C1 segment of cervical spinal cord (tissue), 14 donors: ENCODE measurements at places on chromosomes 12 and 14.

- no peak for DNase-seq
Measured at GRCh38 chr12:24034160-24034559, 84.7 kb upstream of the SOX5 start.

DNA sequence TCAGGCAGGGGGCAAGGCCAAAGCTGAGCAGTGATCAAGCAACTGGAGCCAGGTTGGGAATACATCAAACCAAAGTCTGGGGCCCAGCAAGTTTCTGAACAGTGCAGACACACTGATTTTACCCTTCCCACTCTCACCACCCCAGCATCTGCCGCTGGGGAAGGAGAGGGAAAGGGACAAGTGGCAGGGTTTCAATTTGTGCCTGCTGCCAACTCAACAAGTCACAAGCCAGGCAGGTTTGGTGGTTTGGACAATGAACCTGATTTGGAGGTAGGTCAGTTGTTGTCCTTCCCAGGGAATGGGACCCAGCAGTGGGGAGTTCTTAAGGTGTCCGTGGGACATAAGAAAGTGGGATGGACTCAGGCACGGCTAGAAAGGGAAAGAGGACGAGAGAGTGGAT lies 151.9 kb upstream of the NOS1 start:
- DNase-seq, result peak; percentile 76

DNA sequence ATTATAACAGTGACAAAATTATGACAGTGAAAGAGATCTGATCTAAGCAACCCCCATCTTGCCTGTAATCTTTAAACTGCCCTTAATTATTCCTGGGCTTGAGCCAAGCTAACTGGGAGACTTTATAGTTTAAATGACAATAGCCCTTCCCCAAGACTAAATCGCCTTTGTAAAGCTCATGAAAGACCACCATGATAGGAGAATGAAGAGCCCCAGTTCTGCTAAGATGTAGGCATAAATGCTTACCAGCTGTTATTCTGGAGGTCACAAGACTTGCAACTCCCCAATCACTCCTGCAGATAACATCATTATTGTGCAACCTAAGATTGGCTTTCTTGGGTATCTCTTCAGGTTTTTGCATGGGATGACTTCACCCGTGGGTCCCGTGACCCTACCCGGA lies 599.7 kb downstream of the KCNH5 start:
- no peak for DNase-seq

DNA sequence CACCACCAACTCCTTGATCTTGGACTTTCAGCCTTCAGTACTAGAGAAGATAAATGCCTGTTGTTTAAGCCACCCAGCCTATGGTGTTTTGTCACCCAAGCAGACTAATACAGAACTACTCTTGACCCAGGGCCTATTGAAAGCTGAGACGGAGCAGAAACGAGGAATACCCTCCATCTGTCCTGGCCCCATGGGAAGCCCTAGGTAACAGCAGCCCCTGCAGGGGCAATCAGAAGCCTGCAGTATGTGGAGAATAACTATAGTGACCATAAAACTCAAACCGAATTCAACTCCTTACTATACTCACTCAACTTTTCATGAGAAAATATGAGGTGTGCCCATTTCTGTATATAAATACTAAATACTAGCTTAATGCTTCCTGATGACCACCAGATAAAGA lies 307.4 kb downstream of the NUAK1 start:
- DNase-seq, result no peak

- DNase-seq, result no peak
Measured at GRCh38 chr12:121748571-121749265, 36.2 kb downstream of the TMEM120B start.

DNA sequence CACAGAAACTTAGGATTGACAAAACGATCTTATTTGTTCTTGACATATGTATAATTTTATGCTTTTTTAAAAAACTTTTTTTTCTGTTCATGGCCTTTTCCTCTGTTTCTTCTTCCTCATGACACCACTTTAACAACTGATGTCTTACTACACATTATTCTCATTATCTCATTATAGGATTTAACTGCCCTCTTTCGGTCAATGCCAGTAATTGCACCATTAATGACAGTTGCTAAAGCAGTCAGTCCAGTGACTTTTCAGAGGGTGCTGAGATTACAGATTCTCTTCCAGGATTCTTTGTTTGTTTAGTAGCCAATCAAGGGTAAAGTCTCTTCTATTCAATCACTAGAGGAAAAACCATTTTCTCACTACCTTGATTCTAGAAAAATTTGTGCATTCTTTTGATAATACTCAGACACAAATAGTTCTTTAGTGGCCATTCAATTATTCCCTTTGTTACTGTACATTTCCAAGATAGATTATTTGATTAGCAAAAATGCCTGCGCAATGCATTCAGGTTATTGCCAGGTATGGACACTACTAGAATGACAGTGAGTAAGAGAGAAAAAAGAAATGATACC lies 50.1 kb downstream of the KLRG1 start:
- no peak for DNase-seq

- no peak for DNase-seq
Measured at GRCh38 chr14:60195179-60195810, 30.1 kb upstream of the DHRS7 start.

GRCh38 chr12:24840046-24840800 lies 108.7 kb downstream of the BCAT1 start:
- no peak for DNase-seq

DNA sequence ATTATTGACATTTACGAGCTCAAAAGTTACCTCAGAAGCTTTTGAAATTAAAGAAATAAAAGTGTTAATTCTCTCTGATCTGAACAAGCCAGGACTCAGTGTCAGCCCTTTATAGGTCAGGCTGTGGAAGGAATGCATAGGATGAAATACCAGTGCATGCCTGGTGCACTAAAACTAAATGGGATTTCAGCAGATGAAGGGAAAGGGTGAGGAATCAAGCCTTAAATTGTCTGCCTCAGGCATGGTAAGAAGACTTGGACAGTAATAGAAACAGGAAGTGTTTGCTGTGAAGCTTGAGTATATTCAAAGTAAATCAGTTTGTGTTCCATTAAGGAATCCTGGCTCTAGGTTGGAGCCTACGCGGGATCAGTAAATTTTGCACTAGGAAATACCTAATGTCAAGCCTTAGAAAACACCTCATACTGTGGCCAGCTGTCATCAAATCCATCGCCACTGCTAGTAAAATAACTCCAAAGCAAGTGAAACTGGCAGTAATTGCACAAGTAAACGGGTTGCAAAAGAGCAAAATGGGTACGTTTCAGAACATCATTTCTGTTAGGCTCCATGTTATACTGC lies 76.3 kb downstream of the PDE3A start:
- no peak for DNase-seq

- no peak for DNase-seq
Measured at GRCh38 chr14:80924365-80925103, 17.0 kb downstream of the CEP128 start.

DNA sequence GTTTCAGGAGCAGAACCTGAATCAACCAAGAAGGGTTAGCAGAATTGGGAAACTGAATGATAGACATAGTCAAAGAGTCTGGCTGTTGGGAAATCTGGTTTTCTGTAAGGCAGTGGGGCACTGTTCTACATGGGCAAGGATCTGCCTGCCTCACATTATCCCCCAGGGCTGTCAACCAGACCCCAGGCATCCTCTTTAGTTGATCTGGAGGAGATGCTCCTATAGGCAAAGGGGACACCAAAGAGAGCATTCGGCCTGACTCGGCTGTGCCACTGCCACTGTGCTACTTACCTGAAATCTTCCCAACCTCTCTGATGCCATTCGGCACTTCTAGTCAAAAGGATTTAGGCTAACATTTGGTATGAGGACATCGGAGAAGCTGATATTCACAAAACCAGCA lies 4.1 kb downstream of the ISCU start:
- DNase-seq, result no peak

DNA sequence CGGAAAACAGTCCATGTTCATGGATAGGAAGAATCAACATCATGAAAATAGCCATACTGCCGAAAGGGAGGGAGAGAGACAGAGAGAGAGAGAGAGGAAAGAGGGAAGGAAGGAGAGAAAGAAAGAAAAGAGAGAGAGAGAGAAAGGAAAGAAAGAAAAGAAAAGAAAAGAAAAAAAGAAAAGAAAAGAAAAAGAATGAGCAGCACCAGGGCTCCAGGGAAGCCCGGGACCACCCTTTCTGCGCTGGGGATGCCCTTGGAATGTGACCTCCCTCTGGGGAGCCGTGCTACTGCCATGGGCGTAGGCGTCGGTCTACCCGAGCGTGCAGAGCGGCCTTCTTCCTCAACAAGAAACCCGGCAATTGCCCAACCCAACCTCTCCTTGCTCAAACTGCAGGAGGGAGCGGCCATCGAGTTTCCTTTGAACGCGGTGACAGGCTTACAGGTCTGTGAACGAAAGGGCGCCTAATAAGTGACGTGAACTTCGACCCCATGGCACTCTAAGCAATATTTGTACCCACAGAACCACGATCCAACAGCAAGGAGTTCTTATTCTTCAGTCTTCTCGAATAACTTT lies 16.9 kb downstream of the OR6S1 start:
- DNase-seq, result no peak

DNA sequence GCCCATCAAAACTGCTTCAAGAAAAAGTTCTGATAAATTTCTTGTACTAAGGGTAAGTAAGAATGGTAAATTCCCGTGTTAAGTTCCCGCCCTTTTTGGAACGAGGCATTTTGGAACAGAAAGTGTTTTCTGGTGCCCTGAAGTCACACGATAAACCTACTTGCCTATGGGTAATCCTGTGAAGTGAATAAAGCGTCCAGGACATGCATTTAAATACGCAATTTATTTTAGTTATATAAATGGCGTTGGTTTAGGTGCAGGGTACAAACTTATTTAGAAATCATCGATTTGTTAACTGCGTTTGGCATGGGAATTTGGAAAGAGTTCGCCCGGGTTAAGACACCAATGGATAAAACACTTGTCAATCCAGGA lies 715 bp upstream of the RAP1B start:
- no peak for DNase-seq

- no peak for DNase-seq
Measured at GRCh38 chr14:78576437-78577166, 406.4 kb downstream of the NRXN3 start.

- DNase-seq, result no peak
Measured at GRCh38 chr14:95409477-95410272, 90.0 kb upstream of the CLMN start.
